Lower lobe of right lung (tissue), 2 donors: ENCODE measurements at places on chromosomes 7 and 10.

DNA sequence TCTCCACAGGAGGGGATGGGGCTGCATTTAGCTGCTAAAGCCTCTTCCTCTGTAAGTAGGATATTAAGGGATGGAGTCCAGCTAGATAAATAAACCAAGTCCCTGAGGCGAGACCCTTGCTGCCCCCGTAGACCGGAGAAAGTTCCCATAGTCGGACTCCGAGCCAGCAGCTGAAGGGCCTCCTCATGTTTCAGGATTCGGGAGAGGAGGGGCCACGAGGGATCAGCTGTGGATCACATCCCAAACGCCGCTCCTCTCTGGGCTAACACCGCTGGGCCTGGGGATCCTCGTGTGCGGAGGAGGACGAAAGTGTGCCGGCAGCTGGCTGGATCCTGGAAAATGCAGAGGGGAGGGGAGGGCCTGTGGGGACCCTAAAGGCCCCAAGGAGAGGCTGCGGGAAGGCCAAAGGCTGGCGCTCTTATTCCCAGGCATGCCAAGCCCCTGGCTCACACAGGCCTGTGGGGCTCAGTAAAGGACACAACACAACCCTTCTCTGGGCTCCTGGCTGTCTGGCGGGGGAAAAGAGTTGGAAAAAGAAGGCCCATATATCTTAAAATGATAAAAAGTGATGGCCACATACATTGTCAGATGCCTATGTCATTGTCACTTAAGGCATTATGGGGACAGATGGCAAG lies 82.5 kb upstream of the TMEM72 start:
- no peak for DNase-seq

DNA sequence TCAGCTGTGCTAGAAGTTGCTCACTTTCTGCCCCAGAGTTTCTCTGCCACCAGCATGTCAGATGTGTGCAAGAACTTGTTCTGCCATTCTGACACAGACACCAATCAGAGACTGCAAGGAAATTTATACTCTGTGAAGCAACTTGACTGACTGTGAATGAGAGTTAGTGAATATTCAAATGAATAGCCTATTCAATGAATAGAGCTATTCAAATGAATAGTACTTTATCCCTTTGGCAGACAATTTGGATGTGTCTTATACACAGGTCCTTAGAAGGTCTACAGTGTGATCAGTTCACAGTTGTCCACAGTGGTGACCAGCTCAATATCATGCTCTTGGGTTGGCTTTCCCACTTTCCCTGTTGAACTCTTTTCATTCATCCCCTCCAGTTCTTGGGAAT lies 138.1 kb downstream of the MACC1 start:
- DNase-seq, result no peak

- DNase-seq, result no peak
Observed at GRCh38 chr10:108052981-108053380, 888.5 kb upstream of the SORCS1 start.

DNA sequence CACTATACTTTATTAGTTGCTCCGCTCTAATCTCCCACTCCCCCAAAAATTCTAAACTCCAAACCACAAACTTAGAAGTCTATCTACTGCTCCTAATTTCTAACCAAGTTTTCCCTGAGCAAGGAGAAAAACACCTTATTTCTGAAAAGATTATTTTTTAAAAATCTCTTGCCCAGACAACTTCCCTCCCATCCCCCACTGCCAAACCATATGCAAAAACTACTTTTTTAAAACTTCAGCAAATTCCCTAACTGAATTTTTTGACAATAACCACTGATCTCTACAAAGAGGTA lies 1.9 kb downstream of the UBE2H start:
- no peak for DNase-seq

DNA sequence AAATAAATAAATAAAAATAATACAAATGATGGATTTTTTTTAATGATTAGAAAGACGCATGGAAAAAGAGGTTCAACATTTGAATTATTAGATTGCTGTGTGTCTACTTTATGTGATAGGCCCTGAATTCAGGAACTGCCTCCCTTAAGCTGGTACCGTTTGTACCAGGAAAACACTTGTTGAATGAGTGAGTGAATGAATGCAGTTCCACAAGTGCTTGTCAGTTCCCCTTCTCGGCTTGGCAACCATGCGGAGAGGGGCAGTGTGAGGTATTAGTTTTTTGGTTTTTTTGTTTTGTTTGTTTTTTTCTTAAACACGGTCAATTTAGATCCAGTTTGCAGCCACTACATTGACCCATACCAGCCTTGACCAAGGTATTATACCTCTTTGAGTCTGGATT lies 2.1 kb upstream of the DPY19L1 start:
- DNase-seq, result no peak
